NCI-H2081 treated with DMSO at 0.1 percent for 48 hours (cell line): ENCODE measurements at places on chromosomes 4 and X.

GRCh38 chrX:40127052-40127451, 29.3 kb upstream of the BCOR start:
- no peak for DNase-seq

DNA sequence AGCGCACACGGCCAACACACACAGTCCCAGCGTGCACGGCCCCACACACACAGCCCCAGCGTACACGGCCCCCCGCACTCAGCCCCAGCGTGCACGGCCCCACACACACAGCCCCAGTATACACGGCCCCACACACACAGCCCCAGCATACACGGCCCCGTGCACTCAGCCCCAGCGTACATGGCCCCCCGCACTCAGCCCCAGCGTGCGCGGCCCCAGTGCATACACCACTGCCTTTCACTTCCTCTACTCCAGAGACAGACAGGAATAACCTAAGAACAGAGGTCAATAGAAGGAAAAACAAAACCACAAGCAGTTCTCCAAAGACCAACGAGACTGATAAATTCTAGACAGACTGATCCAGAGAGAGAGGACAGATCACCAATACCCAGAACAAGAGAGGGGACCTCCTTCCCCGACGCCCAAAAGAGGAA, 17.1 kb downstream of the GAK start:
- no peak for DNase-seq

- DNase-seq = no peak
Observed at GRCh38 chr4:107468156-107468555, 251.9 kb downstream of the PAPSS1 start.

GRCh38 chr4:77385124-77385969, 220.3 kb upstream of the CXCL13 start:
- DNase-seq = no peak

GRCh38 chrX:153517946-153518834, 748 bp downstream of the ATP2B3 start:
- DNase-seq = no peak

GRCh38 chrX:65034668-65035445, 58.6 kb upstream of the ZC4H2 start:
- no peak for DNase-seq

GRCh38 chrX:133364865-133365264, 50.4 kb downstream of the GPC4 start:
- DNase-seq = no peak

- no peak for DNase-seq
Observed at GRCh38 chr4:19178835-19179234, 1072.9 kb upstream of the SLIT2 start.

- DNase-seq = no peak
Observed at GRCh38 chr4:120144634-120145033, 78.0 kb upstream of the MAD2L1 start.

DNA sequence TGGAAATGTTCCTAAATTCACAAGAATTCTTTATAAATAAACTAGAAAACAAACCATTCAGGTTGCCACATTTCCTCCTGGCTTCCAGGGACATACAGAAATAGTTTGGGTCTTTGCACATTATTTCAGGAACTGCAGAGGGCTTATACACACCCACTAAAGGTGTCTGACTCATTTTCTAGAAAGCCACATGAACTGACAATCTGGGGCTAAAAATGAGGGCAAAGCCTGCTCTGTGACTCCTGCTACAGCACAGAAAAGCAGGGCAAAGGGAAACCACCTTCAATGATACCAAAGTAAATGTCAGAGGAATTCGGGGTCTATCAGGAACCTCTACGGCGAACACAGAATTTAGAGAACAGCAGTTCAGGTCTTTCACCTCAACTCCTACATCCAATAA, 112.2 kb upstream of the MAP3K15 start:
- DNase-seq = no peak

DNA sequence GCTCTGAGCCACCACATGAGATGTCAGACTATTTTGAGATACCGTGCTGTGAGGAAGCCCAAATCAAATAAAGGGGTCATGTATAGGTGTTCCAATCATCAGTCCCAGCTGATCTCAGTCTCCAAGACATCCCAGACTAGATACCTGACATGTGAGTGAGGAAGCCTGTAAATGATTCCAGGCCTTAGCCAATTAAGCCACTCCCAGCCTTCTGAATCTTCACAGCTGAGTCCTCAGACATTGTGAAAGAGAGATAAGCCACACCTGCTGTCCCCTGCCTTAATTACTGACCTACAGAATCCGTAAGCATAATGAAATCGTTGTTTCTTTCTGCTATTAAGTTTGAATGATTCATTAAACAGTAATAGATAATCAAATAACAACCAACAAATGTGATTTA, 671.4 kb downstream of the ZNF674 start:
- DNase-seq = no peak

DNA sequence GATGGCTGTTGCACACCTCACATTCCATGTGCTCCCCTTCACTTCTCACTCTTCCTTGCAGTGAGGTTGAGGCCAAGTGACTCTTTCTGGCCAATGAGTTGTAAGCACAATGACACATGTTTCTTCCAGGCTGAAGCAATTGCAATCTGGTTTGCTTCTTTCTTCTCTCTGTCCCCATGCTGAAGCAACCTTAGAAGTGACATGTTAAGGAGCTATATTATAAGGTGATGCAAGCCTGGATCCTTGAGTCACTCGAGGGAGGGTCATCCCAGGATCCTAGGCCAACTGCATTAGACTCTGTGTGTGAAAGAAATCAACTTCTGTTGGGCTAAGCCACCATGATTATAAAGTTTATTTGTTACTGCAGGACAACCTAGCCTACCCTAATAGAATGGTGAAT, 45.5 kb upstream of the HS3ST1 start:
- no peak for DNase-seq

- DNase-seq = no peak
Observed at GRCh38 chr4:162522724-162523123, 358.9 kb upstream of the FSTL5 start.

GRCh38 chr4:1612278-1613098, 71.6 kb downstream of the FAM53A start:
- no peak for DNase-seq

DNA sequence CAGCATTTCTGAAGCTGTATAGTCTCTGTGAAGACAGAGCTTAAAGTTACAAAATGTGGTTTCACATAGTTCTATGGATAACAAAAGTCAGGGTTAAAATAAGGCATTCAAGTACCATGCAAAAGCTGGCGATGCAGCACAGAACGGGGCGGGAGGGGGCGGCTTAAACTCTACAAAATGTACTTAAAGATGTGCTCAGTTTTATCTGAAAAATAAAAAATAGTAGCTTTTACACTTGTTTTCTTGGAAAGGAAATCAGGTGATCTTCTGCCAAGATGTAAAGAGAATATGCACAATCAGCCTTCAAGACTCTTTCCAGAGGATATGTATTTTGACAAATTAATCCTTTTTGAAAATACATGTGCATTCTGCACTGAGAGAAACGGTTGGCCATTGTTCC, 301.7 kb upstream of the EMCN start:
- no peak for DNase-seq

DNA sequence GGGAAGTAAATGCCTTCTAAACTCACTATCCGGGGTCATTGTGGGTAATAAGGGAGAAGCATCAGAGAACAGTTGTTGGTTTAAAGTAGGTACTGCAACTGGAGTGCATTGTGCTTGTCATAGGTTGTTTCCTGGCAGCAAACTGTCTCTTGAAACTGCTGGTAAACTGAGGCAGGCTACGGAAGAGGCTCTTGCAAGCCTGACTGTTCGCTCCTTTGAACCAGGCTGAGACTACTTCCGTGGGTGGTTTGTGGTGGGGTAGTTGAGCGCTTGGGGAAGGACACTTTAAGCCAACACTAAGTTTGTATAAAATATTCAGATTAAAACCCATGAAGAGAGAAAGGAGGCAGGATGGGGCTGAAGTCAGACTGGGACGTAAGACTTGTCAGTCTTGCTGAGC, 45.2 kb upstream of the WDR1 start:
- DNase-seq = no peak

DNA sequence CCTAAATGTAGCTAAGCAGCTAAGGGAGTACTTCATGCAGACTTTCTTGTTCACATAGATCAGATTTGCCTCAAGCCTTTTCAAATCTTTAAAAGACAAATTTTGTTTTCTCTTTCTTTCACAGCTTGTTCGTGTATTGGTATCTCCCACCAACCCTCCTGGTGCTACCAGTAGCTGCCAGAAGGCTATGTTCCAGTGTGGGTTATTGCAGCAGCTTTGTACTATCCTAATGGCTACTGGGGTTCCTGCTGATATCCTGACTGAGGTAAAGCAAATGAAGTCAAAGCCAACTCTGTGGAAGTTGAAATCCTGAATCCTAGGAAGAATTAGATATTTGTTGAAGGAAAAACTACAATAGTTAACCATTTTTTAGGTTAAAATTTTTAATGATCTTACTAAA, 62.6 kb downstream of the USO1 start:
- no peak for DNase-seq

- no peak for DNase-seq
Observed at GRCh38 chrX:80354966-80355465, 65.2 kb upstream of the TENT5D start.

- no peak for DNase-seq
Observed at GRCh38 chr4:88010966-88011365, 3.5 kb downstream of the PKD2 start.

DNA sequence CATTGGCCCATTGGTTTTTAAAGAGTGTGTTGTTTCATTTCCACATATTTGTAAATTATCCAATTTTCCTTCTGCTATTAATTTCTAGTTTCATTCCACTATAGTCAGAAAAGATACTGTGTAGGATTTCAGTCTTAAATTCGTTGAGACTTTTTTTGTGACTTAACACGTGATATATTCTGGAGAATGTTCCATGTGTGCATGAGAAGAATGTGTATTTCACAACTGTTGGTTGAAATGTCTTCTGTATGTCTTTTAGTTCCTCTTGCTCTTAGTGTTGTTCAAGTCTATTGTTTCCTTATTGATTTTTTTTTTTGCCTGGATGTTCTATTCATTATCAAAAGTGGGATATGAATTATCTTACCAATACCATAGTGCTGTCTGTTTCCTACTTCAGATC, 606.9 kb downstream of the RPA4 start:
- no peak for DNase-seq

- no peak for DNase-seq
Observed at GRCh38 chr4:40933272-40934053, 183.7 kb downstream of the NSUN7 start.

- DNase-seq = no peak
Observed at GRCh38 chrX:40148385-40149285, 50.9 kb upstream of the BCOR start.

GRCh38 chrX:132375941-132376340, 112.9 kb downstream of the MBNL3 start:
- no peak for DNase-seq

DNA sequence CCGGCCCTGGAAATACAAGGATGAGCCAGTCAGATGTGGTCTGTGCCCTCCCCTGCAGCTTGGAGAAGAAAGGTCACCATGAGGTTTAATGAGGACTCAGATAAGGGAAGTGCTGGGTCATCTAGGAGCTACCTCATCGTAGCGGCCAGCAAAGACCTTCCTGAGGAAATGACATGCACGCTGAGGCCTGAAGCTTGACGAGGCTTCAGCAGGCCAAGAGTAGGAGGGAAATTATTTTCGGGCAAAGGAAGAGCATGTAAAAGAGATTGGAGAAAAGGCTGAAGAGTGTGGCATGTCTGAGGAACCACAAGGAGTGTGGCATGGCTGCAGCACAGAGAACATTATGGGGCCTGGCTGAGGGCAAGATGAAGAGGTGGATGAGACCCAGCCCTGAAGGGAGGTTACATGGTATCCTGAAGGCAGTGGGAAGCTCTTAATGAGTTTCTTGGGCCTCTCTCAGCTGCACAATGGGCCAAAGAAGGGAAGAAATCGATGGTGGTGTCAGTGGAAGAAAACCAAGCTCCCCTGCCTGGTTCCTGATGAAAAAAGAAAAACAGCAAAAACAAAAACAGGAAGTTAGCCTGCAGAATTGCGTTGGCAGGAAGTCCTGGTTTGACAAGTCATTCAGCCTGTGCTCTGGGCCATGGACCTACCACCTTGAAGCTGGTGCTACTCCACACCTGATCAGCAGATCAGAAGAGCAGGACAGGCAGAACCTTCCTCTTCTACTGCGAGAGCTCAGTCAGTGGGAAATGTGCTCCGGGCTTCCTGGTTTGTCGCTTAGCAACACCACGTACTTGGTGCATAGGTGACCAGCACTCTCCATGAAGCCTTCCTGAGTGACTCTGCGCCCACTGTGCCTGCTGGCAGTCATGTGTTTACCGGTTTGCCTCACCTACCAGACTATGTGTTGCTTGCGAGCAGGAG, 134.5 kb upstream of the KLF3 start:
- DNase-seq = no peak

GRCh38 chr4:10106421-10107039, 10.1 kb downstream of the WDR1 start:
- DNase-seq = no peak

- DNase-seq = peak; percentile 17
Observed at GRCh38 chr4:56958111-56958517, 19.3 kb downstream of the NOA1 start.

DNA sequence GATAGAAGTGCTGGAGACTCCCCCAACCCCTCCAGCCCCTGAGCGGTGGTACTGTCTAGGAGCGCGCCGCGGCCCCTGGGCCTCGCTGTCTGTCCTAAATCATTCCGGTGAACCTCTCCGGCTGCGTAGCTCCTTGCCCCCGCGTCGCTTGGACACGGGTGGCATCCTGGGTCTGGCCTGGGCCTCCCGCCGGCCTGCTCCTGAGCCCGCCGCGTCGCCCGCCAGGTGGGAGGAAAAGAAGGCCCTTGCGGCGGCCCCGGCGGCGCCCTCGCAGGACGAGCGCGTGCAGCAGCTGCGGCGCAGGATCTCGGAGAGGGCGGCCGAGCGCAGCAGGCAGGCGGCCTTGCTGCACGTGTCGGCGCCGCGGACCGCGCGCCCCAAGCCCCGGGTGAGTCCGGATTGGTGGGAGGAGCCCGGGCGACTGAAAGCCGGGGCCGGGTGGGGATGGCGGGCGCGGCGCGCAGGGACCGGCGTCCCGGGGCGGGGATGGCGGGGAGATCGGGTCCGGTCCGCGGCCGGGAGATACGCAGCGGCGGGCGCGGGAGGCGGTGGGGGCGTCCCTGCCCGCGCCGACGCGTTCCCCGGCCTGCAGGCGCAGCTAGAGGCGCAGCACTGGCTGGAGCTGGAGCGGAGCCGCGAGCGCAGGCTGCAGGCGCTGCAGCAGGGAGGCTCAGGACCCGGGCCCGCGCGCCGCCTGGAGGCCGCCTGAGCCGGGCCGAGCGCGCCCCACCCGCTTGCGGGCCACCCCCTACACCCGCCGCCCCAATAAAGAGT, 6.5 kb upstream of the RNF4 start:
- DNase-seq = no peak

DNA sequence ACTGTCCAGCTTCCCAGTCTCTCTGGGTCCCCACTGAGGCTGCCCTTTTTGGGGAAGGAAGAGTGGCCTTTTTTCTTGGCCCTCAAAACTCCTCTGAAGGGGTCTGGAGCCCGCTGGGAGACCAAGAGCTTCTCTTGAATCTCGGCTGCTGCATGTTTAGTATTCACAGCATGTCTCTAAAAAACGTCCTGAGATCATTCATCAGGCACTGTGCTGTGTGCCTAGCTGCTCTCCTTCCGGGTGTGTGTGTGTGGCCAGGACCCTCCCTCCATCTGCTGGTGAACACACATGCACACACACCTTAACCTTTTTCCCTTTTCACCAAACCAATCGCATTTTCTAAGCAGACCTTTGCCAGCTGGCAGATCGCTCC, 841 bp upstream of the FRMPD3 start:
- no peak for DNase-seq
